ENCODE measurements at places on chromosomes 2 and 18.

GRCh38 chr2:10399358-10399757 is 48.8 kb downstream of the ODC1 start:
- no peak for DNase-seq

- DNase-seq: no peak
Measured at GRCh38 chr2:237541243-237541642, 25.1 kb upstream of the PRLH start.

DNA sequence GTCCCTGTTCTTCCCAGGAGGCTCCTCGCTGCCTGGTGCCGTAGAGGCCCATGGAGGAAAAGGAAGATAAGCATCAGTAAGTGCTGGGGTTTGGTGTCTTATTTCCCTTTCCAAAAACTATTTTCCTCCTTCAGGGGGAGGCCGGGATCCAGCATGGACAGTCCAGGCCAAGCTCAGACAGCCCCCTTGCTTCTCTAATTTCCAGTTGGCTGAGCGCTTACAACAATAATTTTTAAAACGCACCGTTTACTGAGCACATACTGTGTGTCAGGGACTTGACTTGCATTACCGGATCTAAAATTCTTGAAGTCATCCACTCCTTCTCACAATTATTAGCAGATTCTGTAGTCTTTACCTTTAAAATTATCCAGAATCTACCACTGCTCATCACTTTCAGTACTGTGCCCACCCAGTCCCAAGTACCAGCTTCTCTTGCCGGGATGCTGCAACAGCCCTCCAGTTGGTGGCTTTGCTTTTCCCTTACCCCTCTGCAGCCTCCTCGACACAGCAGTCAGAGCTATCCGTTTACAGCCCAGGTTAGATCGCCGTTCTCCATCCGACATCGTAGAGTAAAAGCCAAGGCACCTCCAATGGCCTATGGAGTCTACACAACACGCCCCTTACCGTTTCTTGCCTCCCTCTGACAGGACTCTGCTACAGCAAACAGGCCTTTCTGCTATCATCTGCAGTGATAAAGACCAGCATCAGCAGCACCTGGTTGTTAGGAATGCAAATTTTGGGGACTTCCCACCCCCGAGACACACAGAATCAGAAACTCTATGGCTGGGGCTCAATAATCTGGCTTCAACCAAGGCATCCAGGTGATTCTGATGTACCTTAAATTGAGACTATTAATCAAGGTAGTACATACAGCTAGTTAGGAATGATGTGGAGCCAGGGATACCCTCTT is 75.2 kb upstream of the TSPYL6 start:
- DNase-seq: no peak

- DNase-seq: no peak
Measured at GRCh38 chr2:238220892-238221521, 17.5 kb upstream of the ILKAP start.

GRCh38 chr18:41504316-41504715 is 450.7 kb upstream of the PIK3C3 start:
- no peak for DNase-seq

GRCh38 chr2:166627893-166628292 is 133.8 kb upstream of the SCN7A start:
- no peak for DNase-seq

GRCh38 chr2:43225093-43225787 is 1.2 kb downstream of the ZFP36L2 start:
- DNase-seq: no peak

DNA sequence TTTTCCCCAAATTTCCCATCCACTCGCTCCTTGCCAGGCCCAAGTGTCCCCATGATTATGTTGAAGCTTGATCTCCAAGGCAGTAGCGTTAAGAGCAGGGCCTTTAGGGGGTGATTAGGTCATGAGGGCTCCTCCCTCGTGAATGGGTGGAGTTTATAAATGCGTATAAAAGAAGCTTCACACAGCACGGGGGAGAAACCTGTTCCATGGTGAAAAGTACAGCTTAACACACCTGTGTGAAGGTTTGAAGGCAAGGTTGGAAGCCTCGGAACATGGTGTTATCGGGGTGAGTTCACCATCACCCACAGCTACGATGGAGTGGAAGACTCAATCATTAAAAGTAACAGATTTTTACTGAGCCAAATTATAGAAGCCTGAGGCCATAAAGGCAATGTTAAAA is 137.4 kb upstream of the ALKAL2 start:
- DNase-seq: no peak

DNA sequence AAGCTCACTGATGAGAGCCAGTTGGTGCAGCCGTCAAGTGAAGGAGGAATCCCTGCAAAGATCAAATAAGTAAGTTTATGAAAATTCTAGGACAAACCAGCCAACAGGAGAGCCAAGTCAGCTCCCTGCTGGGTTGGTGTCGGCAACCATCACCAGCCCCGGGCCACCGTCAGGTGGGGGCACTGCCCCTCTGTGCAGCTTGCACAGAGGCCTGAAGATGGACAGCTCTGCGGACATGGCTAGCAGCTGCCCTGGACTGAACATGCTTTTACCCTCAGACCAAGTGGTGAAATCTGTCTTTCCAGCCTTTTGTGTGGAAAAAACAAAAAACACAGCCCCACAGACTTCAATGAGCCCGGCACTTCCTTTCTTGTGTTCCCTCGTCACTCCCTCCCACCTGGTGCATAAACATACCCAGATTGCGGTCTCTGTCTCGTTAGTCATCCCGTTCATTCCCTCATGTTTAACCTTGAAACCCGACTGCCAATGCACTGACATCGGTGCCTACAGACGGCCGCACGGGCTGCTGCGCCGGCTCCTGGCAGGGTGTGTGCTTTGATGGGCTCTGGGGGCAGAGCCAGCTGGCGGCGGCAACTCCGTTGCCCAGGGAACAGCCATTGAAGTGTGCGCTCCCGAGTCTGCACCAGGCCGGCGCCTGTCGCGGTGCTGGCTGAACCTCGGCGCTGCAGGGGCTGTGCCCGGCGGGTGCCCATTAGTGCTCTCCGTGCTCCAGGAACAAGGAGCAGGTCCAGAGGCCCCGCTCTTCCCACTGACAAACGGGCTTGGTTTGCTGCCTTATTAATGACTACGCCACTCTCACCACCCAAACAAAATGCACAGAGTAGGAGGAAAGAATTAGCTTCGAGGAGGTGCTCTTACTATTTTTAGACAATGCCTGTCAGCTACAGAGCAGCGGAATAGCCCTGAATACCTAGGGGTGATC is 95.3 kb downstream of the EIPR1 start:
- no peak for DNase-seq

- DNase-seq: no peak
Measured at GRCh38 chr2:65727816-65728215, 295.4 kb upstream of the SPRED2 start.

DNA sequence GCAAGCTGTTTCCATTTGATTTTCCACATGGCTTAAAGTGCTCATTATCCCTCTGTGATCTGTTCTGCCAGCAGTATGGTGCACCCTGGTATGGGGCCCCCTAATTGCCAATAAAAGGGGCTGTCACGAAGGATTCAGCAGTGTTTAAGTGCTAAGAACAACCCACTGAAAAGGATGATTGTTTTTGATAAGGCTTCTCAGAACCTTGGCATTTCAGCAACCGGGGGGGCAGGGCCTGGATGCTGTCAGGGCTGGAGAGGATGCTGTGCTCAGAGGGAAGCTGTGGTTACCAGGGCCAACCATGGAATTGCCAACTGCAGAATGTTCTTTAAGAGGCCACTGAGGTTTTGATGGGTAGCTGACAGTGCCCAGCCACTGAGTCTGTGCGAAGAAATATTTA is 117.8 kb downstream of the CTIF start:
- DNase-seq: no peak

DNA sequence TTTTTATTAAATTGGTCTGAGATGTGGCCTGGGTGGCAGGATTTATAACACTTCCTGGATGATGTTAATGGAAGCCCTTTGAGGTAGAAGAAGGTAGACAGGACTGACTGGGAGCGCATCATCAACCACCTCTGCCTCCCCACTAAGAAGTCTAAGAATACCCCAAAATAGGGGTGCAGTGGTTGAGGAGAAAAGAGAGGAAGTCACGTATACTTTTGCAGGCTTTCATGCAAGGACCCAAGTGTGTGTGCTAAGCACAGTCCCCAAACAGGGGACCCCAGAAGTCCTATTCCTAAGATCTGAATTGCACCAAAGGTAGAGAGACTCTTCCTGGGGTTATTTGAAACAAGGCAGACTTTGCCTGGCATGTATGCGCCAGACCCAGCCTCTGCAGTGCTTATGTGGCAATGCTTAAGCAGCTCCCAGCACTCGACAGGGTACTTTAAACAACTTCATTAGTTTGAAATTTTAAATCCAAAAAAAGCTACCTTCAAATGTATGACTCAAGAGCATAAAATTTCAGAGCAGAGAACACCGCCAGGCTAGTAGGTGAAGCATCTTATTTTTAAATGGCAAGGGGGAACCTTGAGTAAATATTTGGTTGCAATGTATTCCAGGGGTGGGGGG is 35.3 kb downstream of the BCL2 start:
- no peak for DNase-seq

DNA sequence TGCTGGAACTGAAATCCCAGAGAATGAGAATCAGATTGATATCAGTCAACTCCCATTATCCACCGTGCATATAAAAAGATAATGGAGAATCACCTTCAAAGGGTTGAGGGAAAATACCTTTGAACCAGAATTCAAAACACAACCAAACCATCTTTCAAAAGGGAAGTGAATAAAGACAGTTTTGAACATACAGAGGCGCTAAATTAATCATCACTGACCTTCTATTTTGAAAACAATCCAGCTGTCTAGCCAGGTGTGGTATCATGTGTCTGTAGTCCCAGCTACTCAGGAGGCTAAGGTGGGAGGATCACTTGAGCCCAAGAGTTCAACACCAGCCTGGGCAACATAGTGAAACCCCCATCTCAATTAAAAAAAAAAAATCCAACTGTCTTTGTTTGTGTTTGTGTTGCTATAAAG is 63.6 kb downstream of the TRABD2A start:
- no peak for DNase-seq

DNA sequence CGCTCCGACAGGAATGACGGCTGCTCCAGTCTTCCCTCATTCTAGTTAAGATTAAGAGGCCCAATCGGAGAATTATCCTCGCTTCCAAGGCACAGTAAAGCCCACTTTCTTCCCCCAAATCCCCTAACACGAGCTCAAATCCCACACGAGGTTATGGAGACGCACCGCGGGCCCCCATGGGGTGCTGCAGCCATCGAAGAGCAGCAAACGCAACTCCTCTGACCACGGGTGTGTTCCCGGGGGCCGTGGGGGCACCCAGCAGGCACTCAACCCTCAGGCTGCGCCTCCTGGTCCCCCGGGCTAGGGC is 446 bp downstream of the COPS9 start:
- DNase-seq: no peak

- DNase-seq: no peak
Measured at GRCh38 chr18:11872479-11873136, 21.4 kb downstream of the CHMP1B start.

DNA sequence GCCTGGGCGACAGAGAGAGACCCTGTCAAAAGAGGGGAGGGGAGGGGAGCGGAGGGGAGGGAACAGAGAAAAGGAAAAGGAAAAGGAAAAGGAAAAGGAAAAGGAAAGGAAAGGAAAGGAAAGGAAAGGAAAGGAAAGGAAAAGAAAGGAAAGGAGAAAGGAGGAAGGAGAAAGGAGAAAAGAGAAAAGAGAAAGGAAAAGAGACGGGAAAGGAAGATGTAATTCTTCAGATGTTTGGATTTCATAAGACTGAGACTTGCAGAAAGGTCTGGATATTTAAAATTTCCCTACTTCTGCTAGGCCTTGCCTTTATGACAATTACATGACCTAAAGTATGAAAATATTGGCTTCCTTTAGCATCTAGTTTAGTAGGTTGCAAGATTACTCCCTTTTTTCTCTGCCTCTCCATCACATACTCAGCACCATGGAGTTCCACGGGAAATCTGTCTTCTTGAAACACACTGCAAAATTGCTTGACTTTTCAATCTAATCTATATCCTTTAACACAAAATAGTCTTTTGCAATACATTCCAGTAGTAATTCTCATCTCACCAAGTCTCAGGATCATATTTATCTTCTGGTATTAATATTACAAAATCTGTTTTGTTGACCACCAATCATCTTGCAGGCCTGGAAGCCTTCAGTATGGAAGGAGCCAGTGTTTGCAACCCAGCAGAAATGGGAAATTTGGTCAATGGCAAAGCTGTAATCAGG is 383.5 kb downstream of the ZEB2 start:
- DNase-seq: no peak

GRCh38 chr2:201820383-201821007 is 14.2 kb downstream of the CDK15 start:
- no peak for DNase-seq

DNA sequence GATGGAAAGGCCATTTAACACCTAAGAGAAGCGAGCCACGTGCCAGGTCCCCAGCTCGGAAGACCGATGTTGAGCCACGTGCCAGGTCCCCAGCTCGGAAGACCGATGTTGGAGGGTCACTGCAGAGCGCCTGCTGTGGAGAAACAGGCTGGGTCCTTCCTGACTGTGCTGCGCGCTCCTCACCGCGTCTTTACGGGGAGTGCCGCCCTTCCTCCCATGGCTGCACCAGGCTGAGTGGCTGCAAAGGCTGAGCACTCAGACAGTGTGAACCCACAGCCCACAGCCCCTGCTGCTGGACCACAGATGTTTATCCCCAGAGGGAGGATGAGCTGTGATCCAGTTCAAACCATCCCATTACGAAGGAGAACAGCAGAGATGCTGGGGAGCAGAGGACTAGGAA is 55.7 kb downstream of the RTP5 start:
- DNase-seq: no peak

DNA sequence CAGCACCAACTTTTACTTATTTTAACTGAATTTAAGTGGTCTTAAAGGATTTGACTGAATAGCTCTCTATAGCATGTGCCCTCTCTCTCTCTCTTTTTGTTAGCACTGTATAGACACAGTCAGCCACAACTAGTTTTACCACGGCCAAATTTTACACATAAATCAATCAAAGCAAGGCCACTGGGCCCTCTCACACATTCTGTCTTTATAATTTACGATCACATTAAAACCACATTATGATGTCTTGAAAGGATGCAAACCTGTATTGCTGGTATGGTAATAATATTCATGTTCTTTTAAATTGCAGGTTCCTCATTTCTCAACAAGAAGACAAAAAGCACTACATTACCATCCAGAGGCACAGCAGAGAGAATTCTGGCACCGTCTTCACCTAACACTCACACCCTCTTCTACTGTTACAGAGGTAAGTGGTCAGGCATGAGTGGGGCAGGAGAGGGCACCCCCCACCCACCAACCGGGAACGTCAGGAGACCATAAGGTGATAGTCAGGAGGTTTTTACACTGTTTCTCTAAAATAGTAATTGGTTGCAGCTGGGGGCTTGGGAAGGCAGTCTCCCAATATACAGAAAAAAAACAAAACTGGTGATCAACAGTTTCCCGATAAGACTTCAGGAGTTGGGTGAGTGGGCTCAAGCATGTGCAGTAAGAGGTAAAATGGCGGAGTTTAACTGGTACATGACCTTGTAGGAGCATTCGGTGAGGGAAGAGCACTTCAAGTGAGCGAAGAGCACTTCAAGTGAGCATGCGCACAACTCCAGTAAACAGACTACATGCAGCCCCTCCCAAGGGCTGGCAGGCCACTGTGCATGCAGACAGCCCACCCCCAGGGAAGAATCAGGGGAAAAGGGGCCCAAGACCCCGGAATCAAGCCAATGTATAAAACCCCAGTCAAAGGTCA is 296.7 kb downstream of the PIEZO2 start:
- no peak for DNase-seq

- no peak for DNase-seq
Measured at GRCh38 chr2:120936476-120937334, 201.0 kb downstream of the GLI2 start.
